Effector memory CD4-positive, alpha-beta T cell (primary cell): ENCODE measurements at places on chromosomes 3 and 15.

DNA sequence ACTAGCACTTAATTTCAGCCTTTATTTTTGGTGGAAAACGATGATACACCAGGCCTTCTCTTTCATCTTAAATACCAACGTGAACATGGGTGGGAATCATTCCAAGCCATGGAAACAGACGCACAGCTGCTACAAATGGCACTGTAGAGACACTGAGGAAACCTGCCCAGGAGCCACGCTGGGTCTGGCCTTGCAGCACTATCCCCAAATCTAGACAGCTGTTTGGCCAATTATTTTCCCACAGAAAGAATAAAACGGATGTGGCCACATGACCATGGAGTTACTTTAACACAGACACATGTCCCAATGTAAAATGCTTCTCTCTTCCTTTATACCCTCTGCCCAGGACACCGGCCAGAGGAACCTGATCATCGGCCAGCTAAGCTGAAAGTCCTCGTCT, 83.6 kb upstream of the OCA2 start:
- H3K4me3 ChIP-seq = no peak overlapping the region
- no peaks in the 10 kb centered on the region for H3K4me1 ChIP-seq
- no peak overlapping the region for H3K27ac ChIP-seq
- DNase-seq = no peak
- H3K36me3 ChIP-seq = peaks cover 2% of the 10 kb centered on the region

- no peak for DNase-seq
- no peak overlapping the region for H3K27ac ChIP-seq
- H3K4me3 ChIP-seq = no peak overlapping the region
- H3K36me3 ChIP-seq = no peaks in the 10 kb centered on the region
- no peaks in the 10 kb centered on the region for H3K4me1 ChIP-seq
These were observed 17.0 kb upstream of the PPM1L start for GRCh38 chr3:160739079-160739478.

DNA sequence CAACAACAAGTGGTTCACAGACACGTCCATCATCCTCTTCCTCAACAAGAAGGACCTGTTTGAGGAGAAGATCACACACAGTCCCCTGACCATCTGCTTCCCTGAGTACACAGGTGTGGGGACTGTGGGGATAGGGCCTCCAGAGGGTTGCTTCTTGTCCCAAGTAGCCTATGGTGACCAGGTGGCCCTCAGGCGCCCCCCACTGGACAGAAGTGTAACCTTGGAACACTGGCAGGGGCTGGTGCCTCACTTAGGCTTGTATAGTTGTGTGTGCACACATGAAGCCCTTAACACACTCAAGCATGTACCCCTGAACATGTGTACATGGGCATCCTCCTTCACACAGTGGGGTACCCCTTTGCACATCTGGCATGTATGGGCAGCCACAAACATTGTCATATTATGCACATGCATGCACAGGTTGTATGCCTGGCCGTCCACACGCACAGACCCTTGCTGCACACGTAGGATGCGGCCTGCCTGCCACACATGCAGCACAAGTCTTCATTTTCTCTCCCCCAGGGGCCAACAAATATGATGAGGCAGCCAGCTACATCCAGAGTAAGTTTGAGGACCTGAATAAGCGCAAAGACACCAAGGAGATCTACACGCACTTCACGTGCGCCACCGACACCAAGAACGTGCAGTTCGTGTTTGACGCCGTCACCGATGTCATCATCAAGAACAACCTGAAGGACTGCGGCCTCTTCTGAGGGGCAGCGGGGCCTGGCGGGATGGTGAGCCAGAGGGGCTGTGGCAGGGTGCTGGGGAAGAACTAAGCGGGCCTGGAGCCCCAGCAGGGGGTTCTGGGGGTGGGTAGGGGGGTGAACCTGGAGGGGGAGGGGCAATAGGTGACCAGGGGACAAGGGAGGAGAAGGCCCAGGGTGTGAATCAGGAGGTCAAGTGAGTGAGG, 11.7 kb upstream of the SEMA3B start:
- no peaks in the 10 kb centered on the region for H3K27me3 ChIP-seq
- H3K27ac ChIP-seq = no peak overlapping the region
- H3K4me3 ChIP-seq = no peak overlapping the region
- DNase-seq = no peak
- peaks cover 64% of the 10 kb centered on the region for H3K36me3 ChIP-seq

GRCh38 chr3:65485826-65486469, 552.8 kb downstream of the MAGI1 start:
- no peaks in the 10 kb centered on the region for H3K36me3 ChIP-seq
- H3K27me3 ChIP-seq = no peaks in the 10 kb centered on the region
- DNase-seq = no peak
- no peak overlapping the region for H3K4me3 ChIP-seq
- H3K27ac ChIP-seq = no peak overlapping the region

GRCh38 chr3:196144383-196145105, 62.7 kb upstream of the TFRC start:
- no peak for DNase-seq
- H3K36me3 ChIP-seq = no peaks in the 10 kb centered on the region
- H3K27me3 ChIP-seq = no peaks in the 10 kb centered on the region
- H3K27ac ChIP-seq = no peak overlapping the region
- no peaks in the 10 kb centered on the region for H3K4me1 ChIP-seq

DNA sequence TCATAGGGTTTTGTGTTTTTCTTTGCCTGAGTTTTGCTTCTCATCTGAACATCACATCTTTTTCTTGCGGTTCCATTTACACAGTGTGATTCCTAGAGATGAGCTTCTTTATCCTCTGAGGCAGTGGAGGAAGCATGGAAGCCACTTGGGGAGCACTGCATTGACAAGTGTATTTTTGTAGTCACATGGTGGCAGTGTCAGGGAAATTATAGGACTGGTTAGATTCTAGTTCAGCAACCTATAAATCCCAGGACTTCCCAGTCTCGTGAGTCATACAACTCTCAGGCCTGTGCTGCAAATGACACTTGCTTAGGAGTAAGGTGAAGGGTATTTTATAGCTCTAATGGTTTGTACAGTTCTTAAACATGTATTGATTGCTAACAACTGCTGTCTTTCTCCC, 58.4 kb downstream of the RBM6 start:
- H3K4me1 ChIP-seq = no peaks in the 10 kb centered on the region
- no peak for DNase-seq
- H3K27me3 ChIP-seq = no peaks in the 10 kb centered on the region
- peaks cover 22% of the 10 kb centered on the region for H3K36me3 ChIP-seq
- no peak overlapping the region for H3K4me3 ChIP-seq

GRCh38 chr3:56839784-56840715, 38.3 kb upstream of the ARHGEF3 start:
- no peak overlapping the region for H3K27ac ChIP-seq
- no peak overlapping the region for H3K4me3 ChIP-seq
- no peaks in the 10 kb centered on the region for H3K4me1 ChIP-seq
- H3K36me3 ChIP-seq = peaks cover 7% of the 10 kb centered on the region
